ENCODE measurements at places on chromosomes 12 and 14.

DNA sequence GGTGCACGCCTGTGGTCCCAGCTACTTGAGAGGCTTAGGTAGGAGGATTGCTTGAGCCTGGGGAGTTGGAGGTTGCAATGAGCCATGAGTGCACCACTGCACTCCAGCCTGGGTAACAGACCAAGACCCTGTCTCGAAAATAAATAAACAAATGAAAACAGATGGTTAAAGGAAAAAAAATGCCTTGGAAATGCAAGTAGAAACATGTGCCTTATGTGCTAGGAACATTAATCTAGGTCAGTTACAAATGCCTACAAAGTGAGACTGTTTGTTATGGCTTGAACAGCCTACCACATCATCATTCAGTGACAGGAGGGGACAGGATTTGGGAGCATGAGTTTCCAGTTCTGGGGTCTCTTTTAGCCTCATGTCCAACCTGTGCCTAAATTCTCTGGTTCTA lies 52.4 kb upstream of the BCAT1 start:
- no peak for DNase-seq

DNA sequence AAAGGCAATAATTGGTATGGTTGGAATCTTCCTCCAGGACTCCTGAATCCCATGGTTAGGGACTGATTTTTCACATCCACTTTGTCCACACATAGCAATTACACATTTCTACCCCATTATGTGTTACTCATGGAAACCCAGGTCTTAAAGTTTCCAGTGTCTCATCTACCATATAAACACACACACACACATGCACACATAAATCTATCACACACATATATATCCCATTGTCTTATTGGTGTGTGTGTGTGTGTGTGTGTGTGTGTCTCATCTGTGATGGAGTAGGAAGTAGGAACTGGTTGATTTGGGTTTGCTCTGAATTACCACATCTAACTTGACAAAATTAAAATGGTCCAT lies 525.4 kb downstream of the FUT8 start:
- DNase-seq, result no peak

GRCh38 chr14:85281921-85282320 lies 248.0 kb upstream of the FLRT2 start:
- DNase-seq, result no peak

DNA sequence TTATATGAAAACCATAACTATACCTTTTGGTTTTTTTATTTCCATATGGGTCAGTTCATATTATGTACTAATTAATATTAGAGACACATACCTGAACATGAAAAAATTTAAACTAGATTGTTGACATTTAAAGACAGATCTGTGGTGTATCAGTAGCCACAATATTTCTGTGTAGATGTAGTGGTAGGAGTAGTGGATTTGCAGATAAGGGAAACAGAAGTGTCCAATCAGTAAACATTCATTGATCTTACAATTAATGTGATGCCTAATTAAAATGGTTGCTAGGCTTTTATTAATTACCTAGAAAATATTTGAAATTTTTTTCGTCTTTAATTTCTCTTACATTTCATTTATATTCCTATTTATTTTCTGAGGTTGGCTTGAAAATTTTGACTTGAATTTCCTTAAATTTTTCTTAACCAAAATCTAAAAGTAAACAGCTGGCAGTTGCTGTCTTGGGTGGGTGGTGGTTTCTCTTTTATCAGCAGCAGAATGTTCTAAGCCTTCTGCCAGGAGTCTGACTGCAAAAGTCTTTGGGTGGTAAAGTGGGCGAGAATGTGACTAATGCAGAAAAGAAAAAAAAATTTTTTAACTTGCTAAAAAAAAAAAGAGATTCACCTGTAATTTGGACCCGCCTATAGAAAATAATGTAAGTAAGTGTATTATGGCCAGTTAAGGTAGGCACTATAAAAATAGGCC lies 2.4 kb downstream of the FGFR1OP2 start:
- DNase-seq, result no peak

DNA sequence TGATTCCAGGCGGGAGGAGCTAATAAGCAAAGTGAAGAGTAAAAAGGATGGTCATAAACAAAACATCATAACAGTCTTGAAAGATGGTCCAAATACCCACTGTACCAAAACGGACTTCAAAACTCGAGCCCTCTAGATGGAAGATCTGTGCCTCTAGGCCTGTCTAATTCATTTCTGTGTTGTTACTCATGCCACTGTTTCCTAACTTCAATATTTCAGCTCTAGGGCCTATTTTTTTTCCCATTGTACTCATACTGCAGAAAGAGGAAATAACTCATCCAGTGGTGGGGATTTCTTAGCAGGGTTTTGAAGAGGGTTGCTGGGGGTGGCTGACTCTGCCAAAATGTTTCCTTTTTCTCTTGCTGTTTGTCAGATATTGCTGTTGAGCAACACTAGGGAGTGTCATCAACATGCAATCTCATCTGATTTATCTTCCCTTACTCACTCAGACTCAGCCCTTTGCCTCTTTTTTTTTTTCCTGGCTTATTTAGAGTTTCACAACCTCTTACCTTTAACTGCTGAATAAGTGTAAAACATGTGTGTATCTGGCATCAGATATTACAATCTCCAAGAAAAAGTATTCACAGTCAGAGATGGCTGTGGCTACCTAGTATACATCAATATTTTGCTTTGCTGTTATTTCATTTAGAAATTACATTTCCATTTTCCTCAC lies 189.6 kb downstream of the DUSP6 start:
- DNase-seq, result peak; percentile 52

DNA sequence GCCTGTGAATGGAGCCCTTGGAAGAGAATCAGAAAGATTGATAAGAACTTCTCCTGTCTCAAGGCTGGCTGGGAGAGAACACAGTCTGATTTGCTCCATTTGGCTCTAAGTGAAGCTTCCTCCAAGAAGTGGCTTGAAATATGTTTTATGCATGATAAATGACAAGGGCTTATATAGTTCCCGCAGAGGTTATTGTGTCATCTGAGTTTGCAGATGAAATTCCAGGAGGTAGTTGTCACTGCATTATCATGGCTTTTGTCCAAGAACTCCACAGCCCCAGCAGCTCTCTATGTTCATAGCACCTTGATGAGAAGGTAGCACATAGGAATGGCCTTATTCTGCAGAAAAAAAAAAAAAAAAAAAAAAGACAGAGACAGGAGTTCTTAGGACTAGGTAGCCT lies 108.5 kb downstream of the DACT1 start:
- no peak for DNase-seq

- DNase-seq, result no peak
Observed at GRCh38 chr14:63933110-63933509, 80.3 kb downstream of the SYNE2 start.

GRCh38 chr12:19482551-19483109 lies 43.3 kb downstream of the AEBP2 start:
- DNase-seq, result peak; percentile 61

GRCh38 chr12:42982828-42983227 lies 393.3 kb upstream of the PRICKLE1 start:
- no peak for DNase-seq
